ENCODE measurements at places on chromosomes 12 and 14.
A peak's percentile ranks its signal among the peaks of the same experiment; 100 is the strongest.

DNA sequence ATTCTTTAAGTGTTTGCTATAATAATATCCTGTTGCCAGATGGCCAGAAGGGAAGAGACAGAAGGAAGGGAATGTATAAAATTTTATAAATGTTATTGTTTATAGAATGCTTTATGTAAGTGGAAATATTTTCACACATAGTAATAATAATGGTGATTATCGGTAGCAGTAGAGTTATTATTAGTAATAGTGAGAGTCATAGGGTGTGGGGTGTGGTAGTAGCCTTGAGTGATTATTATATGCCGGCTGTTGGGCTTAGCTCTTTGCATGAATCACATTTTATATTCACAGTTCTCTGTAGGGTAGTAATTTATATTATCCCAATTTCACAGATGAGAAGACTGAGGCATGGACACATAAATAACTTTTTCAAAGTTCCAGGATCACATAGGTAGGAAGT lies 391.4 kb downstream of the C12orf75 start:
- no peak for DNase-seq

DNA sequence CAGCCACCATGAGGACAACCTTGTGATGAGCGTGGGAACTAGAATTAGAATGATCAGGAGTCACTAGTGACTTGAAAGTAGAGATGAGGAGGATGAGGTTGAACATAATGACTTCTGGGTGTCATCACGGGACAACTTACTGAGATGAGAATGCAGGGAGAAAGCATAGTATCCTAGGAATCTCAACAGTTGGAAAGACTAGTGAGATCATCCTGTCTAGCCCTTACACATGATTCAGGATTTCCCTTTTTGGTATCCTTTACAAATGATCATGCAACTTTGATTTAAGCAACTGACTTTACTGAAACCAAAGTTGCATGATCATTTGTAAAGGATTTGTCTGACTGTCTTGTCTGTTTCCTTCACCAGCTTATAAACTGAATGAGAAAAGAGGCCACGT lies 51.8 kb upstream of the HIF1A start:
- DNase-seq: no peak

DNA sequence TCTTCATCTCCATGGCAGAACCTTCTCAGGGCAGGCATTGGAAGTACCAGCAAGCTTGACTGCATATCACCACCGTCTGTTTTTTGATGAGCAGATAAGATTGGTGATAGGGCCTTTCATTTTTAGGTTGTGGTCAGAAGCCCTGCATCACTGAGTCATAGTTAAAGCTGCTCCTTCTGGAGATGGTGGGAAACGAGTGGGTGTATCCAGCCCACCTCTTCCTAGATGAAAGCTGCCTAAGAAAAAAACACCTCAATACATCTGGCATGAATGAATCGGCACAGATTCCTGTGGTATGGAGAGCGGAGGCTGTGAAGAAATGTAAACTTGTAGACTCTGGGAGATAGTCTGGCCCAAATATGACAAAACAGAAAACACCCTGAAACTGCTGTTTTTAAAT lies 248.7 kb upstream of the EGLN3 start:
- DNase-seq: no peak

DNA sequence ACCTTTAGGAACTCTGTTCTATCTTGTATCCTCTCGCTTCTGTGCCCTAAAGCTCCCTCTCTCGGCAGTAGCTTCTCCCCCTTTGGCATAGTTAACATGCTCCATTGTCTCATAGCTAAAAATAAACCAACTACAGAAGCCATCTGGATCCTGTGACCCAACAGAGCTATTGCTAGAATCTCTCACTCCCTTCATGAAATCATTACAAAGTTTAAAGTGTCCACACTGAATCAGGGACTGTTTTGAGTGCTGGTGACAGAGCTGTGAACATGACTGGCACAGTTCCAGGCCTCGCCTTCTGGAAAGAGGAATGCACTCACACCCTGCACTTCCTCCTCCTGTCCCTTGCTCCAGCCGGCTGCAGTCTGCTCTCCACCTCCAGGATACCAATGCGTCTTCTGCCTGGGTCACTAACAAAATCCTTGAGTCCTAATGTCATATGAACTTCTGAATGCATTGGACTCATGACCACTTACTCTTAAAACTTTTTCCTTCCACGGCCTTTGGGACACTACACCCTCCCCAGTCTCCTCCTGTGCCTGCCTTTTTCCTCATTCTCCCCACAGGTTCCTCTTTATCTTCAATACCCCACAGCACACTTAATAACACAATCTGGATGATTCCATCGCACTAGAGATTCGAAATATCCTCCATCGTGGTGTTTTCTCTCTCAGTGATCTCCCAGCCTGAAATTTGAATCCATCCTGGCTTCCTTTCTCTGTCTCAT lies 13.2 kb downstream of the PLBD1 start:
- peak; percentile 38 for DNase-seq

- peak; percentile 48 for DNase-seq
Measured at GRCh38 chr14:53055003-53055402, 98.1 kb downstream of the DDHD1 start.
